ENCODE measurements at places on chromosomes 7 and 10.

GRCh38 chr10:90884431-90884830 is 12.7 kb downstream of the RPP30 start:
- DNase-seq: no peak

GRCh38 chr10:88080213-88080612 is 216.8 kb downstream of the PTEN start:
- DNase-seq: no peak

GRCh38 chr7:54189330-54189729 is 352.8 kb upstream of the VSTM2A start:
- DNase-seq: no peak

GRCh38 chr7:107387573-107388219 is 82.2 kb upstream of the GPR22 start:
- no peak for DNase-seq

DNA sequence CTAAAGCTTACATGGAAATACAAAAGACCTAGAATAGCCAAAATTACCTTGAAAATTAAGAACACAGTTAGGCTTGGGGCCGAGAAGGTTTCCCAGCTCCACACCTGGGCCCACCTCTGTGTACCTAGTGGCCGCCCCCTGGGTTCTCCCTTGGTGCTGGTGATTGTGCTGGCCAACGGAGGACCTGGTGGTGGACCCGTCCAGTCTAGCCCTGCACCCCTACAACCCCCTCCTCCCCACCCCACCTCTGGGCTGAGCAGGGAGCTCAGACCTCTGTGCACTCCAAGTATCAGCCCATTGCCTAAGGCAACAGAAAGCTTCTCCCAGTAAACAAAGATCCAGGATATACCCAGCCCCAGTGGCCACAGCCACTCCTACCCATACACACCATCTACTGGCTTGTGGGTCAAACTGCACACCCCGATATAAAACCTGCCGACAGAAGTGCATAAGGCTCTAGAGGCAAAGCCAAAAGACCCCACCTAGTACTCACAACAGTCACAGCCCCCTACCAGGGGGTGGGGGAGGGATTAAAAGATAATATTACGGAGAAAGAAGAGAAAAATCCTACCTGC is 105.0 kb upstream of the DIP2C start:
- DNase-seq: no peak

GRCh38 chr10:75904499-75905283 is 473.3 kb downstream of the LRMDA start:
- no peak for DNase-seq
